ENCODE measurements at places on chromosomes 12 and 14.

DNA sequence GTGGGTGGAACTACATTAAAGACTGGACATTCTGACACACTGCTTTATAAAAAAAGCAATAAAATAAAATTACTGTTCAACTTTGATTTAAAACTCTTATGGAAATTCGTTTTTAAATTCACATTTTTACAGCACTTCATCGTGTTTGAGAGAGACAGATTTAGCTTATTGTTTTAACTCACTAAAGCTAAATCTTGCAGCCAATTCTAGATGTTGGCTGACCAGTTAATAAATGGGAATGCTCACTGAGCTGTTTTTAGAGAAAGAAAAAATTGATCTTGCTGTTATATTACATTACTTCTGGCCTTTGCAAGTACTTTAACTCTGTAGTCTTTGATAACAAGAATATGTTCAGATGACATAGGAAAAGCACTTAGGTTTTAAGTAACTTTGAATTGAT lies 157.1 kb downstream of the PLCZ1 start:
- DNase-seq = no peak

DNA sequence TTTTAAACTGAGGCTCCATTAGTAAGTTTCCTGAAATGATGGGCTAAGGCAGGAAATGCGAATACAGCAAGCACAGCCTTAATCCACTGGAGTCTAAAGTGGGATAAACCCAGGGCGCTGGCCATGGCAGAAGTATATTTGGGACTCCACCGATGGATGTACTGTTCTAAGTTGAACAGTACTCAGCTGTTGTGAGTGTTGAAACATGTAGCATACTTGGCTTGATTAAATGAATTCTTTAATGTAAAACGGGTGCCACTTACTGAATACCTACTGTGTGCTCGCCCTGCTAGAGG lies 996 bp downstream of the SSPN start:
- no peak for DNase-seq

- no peak for DNase-seq
Measured at GRCh38 chr14:36767603-36768281, 106.1 kb downstream of the PAX9 start.

GRCh38 chr12:111995782-111996480 lies 17.0 kb downstream of the TMEM116 start:
- DNase-seq = no peak

DNA sequence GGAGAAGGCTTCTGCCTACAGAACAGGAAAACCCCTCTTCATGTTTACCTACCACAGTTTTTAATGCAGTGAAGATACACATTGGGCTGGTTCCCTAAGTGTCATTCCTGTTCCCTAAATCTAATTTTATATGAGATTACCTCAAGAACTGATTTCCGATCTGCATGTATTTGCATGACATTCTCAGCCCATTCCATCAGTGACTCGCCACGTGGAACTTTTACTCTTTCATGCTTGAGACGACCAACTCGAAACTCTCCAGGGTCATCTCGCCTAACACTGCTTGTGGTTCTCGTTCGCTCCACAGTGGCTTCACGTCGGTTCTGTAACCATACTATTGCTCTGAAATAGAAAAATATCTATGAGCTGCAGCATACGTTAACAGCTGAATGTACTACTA lies 83.1 kb upstream of the STRN3 start:
- no peak for DNase-seq

- DNase-seq = peak; percentile 74
Measured at GRCh38 chr12:93302331-93303229, 75.1 kb upstream of the NUDT4 start.

DNA sequence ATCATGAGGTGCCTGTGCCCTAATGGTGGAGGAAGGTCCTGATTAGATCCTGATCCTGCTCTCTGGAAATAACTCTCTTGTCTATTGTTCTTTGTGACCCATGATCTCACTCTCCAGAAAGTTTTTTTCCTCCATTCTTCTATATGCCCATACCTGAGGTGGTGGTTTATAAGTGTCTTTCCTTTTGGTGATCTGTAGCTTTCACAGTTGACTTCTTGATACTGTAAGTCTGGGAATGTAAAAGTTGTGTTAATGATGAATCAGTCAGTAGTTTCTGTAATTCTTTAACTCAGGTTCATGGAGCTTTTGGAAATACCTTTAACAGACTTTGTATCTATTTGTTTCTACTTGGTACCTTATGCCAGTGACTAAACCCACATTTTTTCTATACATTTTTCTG lies 444.0 kb upstream of the FLRT2 start:
- no peak for DNase-seq

DNA sequence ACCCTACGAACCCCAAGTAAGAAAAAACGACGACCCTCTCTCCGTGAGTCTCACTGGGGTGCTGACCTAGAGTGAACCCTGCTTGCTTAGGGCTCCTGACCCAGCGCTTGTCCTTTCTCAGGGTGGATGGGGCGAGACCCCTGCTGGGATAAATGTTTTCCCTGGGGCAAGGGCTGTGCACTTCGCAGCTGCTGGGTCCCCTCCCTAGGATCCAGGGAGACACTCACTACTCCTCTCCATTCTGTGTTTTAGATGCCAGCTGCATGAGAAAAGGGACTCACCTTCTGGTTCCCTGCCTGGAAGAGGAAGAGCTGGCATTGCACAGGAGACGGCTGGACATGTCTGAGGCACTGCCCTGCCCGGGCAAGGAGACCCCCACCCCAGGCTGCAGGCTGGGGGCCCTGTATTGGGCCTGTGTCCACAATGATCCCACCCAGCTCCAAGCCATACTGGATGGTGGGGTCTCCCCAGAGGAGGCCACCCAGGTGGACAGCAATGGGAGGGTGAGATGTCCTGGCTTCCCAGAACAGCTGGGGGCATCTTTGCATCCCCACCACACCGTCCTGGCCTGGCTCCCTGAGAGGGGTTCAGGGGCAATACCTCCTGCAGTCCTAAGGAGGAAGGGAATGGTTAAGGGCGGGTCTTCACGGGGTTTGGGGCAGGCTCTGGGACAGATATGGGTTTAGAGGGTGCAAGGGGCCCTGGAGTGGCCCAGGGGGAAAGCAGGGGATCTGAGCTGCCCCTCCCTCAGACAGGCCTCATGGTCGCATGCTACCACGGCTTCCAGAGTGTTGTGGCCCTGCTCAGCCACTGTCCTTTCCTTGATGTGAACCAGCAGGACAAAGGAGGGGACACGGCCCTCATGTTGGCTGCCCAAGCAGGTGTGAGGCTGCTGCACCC lies 663 bp downstream of the ANKRD33 start:
- DNase-seq = no peak

DNA sequence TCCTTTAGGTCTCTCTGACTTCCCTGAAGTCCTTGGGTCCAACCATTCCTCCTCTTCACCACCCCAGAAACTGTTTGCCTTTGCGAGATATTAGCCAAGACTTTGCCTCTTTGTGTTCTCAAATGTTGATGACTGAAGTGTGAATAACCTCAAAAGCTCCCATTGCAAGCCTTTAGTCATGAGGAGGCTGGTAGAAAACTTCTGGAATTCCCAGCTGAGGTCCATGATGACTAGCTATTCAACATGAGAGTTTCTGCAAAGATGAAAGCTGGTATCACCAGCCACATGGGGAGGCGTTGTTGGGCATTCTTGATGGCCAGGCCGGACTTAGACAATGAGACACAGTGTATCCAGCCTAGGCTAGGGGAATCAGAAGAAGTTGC lies 111.7 kb downstream of the TBX5 start:
- no peak for DNase-seq

GRCh38 chr14:81342850-81343580 lies 57.1 kb downstream of the STON2 start:
- DNase-seq = no peak

DNA sequence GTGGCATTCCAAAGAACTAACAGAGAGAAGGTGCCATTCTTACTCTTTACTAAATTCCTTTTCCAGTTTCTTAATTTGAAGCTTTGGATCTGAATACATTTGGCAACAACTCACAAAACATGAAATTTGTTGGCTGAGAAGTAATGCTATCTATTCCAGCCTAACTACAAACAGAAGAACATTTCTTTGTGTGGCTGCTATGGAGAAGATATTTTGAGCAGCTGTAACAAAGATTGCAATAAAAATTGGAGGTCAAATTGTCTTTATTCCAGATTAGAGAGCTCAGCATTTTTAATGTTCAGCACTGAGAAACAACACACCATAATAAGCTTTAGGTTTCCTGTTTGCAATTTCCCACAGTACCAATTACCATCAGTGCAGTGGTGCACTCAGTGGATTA lies 835.8 kb upstream of the FLRT2 start:
- DNase-seq = no peak

DNA sequence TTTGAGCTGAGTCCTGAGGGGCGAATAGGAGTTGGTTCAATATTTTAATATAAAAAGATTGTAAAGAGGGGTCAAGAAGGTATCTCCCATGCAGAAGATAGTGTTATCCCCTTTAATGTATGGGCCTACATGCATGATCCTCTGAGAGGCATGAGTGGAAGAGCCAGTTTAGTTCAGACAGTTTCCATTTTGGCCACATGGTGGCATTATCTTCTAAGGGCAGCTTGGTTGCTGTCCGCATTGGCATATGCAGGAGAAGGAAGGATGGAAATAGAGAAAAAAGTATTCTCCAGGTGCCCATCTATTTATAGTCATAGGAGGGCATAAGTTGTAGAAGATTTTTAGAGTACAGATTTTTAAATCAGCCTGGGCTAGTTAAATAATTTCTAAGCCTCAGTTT lies 5.4 kb downstream of the SAMD4A start:
- DNase-seq = peak; percentile 49

DNA sequence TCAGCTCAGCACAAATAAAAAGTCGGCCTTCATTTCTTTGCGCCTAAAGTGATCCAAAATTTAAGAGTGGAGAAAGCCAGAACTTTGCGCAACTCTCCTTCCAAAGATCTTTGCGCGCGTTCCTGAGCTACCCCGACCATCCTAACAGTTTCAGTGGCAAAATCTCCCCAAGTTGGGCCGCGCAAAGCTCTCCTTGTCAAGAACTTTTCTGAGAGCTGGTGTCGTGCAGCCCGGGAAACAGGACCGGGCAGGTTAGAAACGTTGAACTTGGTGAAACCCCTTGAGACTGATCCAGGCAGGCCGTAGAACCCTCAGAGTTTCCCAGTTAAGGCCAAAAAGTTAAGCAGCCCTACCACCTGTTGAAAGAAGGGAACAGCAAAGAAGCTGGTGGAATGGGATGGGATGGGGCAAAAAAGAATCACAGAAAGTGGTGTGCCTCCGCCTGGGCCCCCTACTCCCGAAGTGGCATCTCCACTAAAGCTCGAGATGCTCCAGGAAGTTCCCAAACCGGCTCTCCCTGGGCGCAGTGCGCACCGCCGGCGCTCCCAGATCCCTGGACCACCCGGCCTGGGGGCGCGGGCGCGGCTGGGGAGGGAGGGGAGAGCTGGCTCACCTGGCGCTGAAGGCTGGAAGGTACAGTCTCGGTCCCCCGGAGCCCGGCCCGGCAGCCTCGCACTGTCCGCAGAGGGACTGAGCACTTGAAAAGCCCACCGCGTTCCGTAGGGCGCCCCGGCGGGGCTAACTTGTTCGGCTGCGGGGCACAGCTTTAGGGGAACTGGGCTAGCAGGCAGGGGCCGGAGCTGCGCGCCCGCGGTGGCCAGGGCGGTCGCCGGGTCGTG lies 768 bp downstream of the DBX2 start:
- DNase-seq = no peak

- DNase-seq = no peak
Measured at GRCh38 chr12:108911915-108912314, 32.0 kb downstream of the DAO start.

DNA sequence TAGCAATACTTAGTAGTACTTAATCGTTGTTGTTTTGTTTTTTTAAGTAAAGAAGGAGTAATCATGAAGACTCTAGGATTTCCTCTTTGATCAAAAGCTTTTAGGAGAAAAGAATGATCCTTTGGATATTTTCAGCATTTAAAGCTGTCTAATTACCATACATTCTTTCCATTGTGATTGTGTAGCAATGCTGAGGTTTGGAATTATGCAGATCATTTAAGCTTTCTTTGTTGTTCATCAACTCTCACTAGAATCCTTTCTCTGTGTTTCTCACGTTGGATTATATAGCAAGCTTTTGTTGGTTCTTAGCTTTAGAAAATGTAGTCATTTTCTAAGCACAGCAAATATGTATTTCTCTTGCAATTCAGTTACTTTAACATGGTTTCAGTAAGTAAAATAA lies 25.8 kb downstream of the CCDC91 start:
- no peak for DNase-seq

GRCh38 chr12:103626498-103626897 lies 39.4 kb downstream of the STAB2 start:
- peak; percentile 23 for DNase-seq

- DNase-seq = no peak
Measured at GRCh38 chr14:24130717-24131548, 474 bp downstream of the FITM1 start.

GRCh38 chr12:128269181-128269591 lies 2.2 kb downstream of the TMEM132C start:
- DNase-seq = no peak

GRCh38 chr12:182381-182892 lies 31.5 kb downstream of the SLC6A12 start:
- peak; percentile 58 for DNase-seq

- DNase-seq = no peak
Measured at GRCh38 chr14:22802860-22803686, 12.2 kb downstream of the SLC7A7 start.

- DNase-seq = no peak
Measured at GRCh38 chr12:43221216-43221615, 330.8 kb downstream of the ADAMTS20 start.

DNA sequence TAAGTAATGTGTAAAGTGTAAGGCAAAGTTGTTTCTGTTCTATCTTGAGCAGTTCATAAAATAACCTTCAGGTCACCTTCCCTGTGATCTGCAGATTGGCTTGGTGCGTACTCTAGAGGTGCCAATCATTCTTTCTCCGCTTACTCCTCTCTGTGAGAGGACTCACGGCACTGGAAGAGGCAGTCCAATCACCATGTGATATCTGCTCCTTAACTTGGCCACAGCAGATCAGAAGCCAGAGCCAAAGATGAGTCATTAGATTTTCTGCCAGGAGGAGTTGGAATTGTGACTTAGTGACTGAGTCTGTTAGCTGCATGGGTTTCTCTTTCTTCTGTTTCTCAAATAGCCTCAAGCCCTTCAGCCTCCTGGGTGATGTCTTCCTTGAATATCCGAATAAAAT lies 165.5 kb downstream of the SLC41A2 start:
- no peak for DNase-seq

- no peak for DNase-seq
Measured at GRCh38 chr12:49655595-49656236, 32.4 kb downstream of the PRPF40B start.

- DNase-seq = no peak
Measured at GRCh38 chr12:109798691-109799090, 34.5 kb downstream of the TRPV4 start.

- no peak for DNase-seq
Measured at GRCh38 chr14:30657606-30658163, 35.6 kb downstream of the SCFD1 start.

- DNase-seq = no peak
Measured at GRCh38 chr12:77835969-77836368, 5.3 kb downstream of the NAV3 start.

Data from inflammatory macrophage (primary cell).